T-helper 2 cell (primary cell): ENCODE measurements at places on chromosomes 6 and 20.

DNA sequence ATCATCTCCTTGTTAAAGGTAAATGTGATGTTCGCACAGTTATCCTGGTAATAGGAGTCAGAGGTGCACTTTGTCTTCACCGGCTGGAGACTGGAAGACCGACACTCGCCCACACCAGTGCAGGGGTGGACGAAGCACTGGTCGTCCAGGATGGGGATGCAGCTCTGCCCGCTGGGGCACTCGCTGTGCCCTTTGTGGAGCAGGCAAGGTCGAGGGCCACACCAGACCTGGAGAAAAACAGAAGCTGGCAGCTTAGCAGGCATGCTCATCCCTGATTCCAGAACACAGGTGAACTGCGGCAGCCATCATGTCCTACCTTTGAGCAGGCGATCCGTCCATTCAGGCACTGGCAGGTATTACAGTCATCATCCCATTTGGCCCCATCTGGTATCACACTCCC is 32.3 kb downstream of the JAG1 start:
- no peak for DNase-seq

- no peak for DNase-seq
These were observed 7.8 kb downstream of the KCNG1 start for GRCh38 chr20:51014797-51015722.

GRCh38 chr6:57221191-57221935 is 744 bp downstream of the RAB23 start:
- DNase-seq = peak; percentile 5

- no peak for DNase-seq
These were observed 317.3 kb upstream of the CNR1 start for GRCh38 chr6:88483424-88483823.

- DNase-seq = peak; percentile 30
These were observed 128.0 kb downstream of the INSM1 start for GRCh38 chr20:20495729-20496503.

- no peak for DNase-seq
These were observed 1159.8 kb upstream of the EYS start for GRCh38 chr6:66866801-66867200.

DNA sequence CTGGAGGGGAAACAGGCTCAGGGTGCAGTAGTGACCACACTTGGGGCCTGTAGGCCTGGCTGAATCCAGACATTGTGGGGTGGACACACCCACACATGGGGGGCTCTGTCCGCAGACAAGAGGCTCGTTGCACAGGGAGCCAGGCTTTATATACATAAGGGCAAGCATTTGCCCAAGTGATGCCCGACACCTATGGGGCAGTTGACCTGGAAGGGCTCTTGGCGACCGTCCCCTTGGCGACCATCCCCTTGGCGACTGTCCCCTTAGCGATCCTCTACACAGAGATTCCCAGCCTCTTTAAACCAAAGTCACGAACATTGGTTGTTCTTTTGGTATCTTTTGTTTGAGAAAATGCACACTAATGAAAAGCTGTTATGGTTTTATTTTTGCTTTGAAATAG is 2.7 kb downstream of the TOX2 start:
- DNase-seq = no peak

- DNase-seq = no peak
These were observed 174.4 kb downstream of the SYNE1 start for GRCh38 chr6:152462716-152463115.

DNA sequence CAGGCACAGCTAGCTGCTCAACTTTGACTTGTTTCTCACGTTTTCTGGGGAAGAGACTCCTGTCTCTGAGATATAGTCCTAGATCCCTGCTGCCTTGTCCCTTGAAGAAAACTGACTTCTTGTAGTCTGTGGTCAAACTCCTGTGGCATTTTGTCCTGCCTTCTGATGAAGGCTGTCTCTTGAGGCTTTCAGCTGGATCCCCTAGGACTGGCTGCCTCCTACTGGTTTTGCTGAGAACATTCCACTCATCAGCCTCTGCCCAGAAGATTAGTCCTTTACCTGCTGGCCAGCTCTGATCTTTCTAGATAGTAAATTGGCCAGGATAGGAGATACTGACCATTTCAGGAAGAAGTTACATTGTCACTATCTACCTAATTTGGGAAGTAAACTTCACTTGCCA is 71.9 kb upstream of the CNR1 start:
- no peak for DNase-seq
